ENCODE measurements at places on chromosomes 7 and 10. TPM values are rescaled to one million over a fixed set of nuclear protein-coding genes. Genes with fewer than 3 reads are reported as not detected.
A peak's percentile ranks its signal among the peaks of the same experiment; 100 is the strongest.

The PRPS1L1 gene
- total RNA-seq = not detected

The TBL2 gene
- 29.2 TPM for total RNA-seq

The DIP2C gene
- 66.4 TPM for total RNA-seq

DNA sequence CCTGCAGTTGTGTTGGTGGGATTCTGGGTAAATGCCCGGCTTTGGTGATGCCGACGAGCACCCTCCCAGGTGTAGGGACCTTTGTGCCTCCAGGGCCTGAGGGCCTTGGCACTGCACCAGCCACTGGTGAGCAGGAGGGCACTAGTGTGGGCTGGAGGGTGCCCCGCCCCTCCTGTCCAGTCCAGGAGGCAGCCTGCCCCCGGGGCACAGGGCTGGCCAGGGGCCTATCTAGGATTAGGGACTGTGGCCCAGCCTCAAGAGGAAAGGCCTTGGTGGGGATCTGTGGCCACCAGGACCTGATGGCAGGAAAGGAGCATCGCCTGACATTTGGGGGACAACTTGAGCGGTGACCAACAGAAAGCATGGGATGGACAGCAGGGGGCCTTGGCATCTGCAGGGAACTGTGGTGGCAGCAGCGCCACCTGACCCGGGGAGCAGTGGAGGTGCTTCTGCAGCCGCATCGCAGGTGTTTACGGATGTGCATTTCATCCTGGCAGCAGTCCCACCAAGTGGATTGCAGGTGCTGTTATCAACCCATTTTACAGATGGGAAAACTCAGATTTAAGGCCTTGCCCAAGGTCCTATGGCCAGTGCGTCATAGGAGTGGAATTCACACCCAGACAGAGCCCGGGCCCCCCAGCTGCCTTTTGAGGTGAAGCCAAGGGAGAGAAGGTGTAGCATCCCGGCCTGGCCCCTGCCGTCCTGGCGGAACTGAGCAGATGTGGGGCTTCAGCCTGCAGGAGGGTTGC, 11.1 kb downstream of the ZNF316 start:
- no peak for DNase-seq

The ATRNL1 gene
- 5.0 TPM for total RNA-seq

The EIF5AL1 gene
- total RNA-seq = 0.11 TPM

DNA sequence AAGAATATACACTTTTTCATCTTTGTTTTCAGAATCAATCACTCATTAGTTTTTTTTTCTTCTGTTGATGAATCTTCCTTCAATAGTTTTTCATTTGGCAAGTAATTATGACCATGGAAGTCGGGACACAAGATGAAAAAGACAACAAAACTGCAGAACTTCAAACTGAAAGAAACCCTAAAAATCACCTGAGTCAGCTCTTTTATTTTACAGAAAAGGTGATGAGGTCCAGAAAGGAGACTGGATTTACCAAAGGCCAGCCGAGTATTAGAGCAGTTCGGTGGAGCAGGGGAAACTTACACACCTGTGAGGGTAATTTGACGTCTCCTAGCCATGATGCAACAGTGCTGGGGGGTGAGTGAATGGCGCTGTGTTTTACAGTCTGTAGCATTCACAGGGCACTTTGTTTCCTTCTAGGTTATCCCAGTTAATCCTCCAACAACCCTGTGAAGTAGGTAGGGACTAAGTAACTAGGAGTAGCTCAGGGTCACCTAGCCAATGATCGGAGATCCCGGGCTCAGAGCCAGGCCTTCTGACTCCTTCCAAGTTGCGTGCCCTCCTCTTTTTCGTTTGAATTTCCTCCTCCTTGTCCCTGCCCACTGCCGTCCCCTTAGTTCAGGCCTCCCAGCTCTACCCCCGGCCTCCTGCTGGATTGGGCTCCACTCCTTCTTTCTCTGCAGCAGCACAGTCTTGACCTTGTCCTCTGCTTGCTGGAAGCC, 14.0 kb downstream of the RBM20 start:
- DNase-seq = no peak

The GIMAP2 gene
- 9.7 TPM for total RNA-seq

DNA sequence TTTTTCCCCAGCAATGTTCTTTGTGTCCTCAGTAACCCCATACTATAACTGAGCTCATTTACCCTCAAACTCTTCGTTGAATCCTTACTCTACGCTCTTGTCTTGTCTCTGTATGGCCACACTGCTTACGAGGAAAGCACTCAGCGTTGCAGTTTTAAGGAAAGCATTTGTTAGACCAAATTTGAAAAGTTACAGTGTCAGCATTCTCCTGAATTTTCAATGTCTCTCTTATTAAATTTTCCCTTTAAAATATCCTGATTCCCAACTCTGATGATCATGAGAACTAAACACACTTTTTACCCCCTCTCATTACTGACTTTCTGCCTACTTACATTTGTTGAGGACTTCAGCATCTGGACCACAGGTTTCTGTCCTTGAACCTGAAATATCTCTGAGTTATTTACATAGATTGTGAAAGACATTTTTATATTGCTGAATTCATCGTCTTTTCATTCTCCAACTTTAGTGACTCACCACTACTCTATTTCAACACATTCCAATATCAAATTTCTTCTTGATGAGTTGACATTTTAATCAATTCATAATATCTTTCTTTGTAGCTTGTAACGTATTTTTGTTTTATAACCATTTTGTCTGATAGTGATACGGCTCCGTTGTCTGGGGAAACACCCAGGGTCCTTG, 19.8 kb upstream of the VWDE start:
- DNase-seq = no peak

DNA sequence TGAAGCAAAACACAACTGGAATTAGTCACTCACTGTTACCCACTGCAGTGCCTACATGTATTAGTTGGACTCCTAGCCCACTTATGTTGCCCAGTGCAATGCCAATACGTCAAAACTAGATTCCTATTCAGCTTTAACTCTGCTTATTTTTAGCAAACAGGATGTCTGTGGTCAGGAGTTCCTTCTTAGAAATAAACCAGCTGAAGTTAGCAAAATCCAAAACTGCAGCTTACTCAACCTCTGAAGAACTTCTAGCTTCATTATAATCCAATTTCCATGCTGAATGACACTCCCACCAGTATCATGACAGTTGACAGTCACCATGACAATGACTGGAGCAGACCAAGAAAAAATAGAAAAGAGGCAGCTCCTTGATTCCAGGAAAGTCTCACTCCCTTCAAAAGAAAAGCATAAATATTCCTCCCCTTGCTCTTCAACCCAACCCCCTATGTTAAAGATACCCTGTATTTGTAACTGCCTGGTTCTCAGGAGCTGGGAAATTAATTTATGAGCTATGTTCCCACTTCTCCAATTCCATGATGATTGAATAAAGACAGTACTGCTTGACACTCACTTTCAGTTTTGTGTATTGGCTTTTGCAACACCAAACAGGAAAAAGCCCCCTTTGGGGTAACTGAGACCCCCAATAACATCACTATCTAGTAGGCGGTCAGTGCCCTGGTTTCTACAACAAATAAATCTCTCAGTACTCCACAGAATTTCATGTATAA, 327.4 kb downstream of the SORCS1 start:
- DNase-seq = no peak

DNA sequence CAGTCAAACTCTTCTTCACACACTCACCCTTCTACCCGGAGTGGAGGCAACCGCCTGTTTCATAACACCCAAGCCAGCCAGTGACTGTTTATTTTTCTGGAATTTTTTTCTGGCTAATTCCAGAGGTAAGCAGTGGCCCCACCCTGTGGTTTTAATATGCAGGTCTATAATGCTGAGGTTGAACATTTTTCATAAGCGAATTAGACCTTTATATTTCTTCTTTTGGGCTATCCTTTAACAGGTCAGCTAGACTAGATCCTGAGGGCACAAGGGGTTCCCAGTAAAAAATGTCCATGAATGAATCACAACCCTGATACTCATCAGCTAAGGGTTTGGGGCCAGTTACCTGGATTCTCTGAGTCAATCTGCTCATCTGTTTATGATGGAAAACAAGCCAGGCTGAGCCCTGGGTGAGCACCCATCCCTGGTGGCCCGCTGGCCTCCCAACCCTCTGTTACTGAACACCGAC, 76.2 kb downstream of the GRB10 start:
- DNase-seq = no peak

- DNase-seq = no peak
Observed at GRCh38 chr10:103877861-103878260, 22.5 kb upstream of the SH3PXD2A start.

- peak; percentile 50 for DNase-seq
Observed at GRCh38 chr10:123327450-123327849, 173.2 kb downstream of the BUB3 start.

GRCh38 chr7:17863095-17863808, 77.0 kb downstream of the SNX13 start:
- DNase-seq = no peak

The SUN3 gene
- total RNA-seq = not detected

The FAM25C gene
- not detected for total RNA-seq

DNA sequence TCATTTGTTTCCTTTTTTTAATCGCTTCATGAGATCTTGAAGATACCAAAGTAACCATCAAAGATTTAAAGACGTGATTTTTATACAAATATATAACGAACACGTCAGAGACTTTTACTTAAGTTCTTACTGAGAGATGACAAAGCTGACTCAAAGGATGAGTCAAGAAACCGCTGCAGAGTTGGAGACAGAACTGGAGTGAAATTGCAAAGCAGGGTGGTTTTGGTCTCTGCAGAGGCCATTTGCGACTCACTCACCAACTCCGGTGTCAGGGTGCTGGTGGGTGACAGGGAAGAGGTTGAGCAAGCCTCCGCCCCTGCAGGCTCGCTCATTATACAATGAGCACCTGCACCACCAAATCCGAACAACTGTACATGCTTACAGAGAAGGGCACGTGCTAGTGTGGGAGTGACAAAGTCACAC, 75.2 kb downstream of the DNAJB6 start:
- DNase-seq = no peak

DNA sequence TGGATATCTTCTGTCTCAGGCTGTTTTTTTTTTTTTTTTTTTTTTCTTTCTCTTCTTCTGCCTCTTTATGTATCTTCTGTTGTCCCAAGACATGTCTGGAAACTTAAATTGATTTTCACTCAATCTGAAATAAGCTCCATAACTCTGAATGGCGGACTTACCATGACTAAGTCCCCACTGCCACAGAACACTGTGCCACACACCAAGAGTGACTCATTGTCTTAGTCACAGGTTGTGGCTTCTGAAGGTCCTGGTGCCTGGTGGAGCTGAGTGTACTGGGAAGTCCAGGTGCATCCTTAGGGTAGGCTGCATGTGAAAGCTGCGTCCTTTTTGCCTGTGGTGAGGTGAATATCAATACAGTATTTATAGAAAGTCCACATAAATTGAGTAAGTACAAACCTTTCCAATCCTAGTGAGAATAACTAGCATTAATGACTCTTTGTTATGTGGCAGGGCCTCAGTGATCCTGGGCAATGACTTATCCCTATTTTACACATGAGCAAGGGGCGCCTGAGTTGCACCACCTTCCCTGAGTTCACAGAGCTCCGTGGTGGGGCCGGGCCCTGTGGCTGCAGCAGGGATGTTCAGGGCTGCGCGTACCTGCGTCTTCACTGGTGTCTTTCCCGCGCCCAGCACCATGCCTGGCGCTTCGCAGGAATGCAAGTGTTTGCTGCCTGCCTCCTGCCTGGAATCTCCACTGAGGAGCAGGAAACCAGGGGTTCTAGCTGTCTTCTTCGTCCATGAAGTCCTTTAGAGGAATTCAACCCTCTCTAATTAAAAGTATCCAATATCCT, 4.3 kb downstream of the PFKP start:
- DNase-seq = no peak

DNA sequence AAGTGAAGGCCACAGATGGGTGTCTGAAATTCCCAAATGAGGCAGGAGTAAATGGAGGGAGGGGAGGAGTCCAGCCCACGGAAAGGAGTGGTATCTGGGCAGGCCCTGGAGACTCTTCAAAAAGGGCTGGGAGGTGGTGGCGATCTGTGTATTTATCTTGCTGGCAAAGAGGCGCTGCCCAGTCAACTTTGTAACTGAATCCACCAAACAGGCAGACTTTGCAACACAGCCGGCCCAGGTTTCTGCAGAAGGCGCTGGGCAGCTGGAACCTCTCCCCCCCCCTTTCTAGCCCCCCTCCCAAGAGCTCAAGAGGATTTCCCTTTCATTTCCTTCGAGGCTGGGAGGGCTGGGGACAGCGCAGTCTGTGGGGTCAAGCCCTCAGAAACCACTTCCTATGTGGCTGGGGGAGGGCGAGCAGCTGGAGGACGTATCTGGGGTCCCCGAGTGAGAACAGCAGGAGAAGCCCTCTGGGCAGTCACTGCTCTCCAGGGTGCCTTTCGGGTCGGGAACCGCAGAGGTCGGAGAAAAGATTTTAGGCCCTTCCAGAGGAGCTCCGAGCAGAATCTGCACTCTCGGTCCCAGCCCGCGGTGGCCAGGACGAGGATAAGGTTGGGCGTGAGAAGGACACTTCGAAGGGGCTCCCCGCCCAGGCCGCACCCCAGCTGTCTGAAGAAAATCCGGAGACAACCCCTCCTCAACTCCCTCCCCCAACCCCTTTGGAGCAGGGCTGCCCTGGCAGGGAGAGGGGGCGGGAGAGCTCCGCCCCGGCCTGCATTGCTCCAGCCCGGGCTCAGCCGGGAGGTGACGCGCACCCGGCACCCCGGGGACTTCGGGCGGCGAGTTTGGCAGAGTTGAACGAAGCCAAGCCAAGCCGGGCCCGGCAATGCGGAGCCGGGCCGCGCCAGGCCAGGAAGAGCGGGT, 965 bp downstream of the ZCCHC24 start:
- DNase-seq = no peak

DNA sequence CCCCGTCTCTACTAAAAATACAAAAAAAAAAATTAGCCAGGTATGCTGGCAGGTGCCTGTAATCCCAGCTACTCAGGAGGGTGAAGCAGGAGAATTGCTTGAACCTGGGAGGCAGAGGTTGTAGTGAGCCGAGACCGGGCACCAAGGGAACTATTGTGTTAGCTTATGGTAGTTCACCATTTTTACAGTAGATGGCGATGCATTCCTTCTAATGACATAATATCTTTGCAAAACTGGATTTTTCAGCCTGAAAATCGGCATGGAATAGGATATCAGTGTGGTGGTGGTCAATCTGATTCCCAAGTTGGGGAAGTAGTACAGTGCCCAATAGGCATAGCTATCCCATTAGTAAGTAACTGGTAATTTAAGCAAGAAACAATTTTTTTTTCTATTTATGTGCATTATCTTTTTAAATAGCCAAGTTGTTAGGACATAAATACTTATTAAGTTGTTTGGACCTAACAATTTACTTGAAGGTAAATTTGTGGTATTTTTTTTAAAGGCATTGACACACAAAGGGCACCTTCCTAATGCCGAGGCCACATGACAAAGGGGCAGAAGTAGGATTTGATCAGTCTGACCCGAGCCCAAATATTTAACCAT, 17.6 kb upstream of the IMPDH1 start:
- no peak for DNase-seq

The MRLN gene
- total RNA-seq = not detected

GRCh38 chr7:30717181-30717580, 34.8 kb upstream of the INMT start:
- DNase-seq = no peak

The TMEM26 gene
- total RNA-seq = not detected

The FGFBP3 gene
- 1.7 TPM for total RNA-seq

DNA sequence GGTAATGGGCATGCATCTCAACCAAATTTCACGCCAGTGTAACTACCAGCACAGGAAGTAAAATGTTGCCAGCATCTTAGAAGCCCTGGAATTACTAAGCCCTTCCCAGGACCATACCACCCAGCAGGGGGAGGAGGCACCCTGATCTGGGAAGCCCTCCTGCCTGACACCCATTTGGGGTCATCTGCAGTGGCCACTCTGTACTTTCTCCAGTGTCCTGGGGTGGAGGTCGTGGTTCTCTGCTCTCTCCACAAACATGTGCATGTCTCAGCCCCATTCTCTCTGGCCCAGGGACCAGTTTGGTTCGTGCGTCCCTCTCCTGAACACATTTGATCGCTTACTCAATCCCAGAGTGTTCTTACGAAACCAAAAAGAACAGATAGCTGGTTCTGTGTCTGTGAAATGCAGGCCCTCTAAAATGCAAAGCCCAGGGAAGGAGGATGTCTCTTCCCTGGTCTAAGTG, 9.4 kb upstream of the LRRC27 start:
- DNase-seq = no peak
